ENCODE measurements at places on chromosomes 1 and 21.

DNA sequence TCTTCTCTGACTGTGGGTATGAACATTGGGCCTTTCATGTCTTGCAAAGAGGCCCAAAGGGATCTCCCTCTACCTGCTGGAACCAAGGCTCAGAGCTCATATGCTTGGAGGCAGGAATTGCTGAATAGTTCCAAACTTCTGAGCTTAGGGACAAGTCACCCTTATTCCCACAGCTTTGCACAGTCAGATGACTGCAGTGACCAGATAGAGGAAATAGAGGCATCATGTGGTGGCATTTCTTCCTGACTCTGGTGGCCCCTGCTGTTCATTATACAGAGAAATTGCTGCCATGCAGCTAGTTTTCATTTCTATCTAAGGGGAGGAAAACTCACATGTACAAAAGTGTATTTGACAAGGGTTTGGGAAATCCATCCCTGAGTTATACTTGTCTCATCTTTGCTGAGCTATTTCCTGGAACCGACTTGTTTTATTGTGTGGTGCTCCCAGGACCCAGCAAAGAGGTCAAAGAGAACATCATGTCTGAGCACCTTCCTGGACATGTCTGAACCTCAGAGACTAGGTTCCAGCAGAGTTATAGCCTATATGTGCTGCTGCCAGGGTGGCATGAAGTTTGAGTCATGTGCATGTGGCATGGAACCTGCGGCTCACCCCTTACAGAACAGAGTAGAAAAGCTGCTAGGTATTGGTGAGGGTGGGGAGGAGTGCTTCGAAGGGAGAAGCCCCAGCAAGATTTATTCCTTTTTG lies 131.2 kb downstream of the PIK3R3 start:
- DNase-seq: no peak

DNA sequence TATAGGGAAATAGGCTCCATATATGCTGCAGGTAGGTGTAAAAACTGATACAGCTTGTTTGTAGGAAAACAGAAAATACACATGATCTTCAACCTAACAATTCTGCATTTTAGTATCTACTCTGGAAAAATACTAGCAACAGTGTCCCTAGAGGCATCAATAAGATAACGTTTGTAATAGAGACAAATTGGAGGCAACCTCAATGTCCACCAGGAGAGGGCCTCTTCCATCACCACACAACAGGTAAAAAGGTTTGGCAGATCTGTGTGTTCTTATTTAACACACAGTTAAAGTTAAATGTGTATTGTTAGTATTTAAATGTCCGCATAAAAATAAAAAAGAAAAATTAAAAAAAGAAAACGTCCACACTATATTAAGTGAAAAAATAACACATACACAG lies 5.4 kb downstream of the EIF2D start:
- DNase-seq: peak; percentile 80

- DNase-seq: no peak
These were observed 530.9 kb downstream of the PTPRU start for GRCh38 chr1:29767088-29767685.

GRCh38 chr1:24237750-24238395 lies 50.8 kb upstream of the IFNLR1 start:
- DNase-seq: no peak

DNA sequence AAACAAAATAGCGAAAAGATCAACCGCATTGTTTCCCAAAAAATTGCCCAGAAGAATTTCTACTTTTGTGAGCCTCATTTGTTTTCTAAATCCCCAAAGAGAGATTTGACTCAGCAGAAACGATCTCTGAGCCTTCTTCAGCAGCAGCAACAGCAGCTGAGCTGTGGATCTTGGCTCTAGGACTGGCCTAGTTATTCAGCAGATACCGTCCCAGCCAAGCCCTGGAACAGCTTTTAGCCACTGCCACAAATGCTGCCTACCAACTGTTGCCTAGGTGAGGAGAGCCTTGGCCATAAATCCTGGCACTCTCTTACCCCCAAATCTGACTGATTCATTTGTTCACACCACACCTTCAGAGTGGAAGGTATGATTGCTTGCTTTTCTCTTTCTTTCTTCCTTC lies 320.1 kb downstream of the TGFB2 start:
- DNase-seq: peak; percentile 33

GRCh38 chr1:164559342-164560051 lies 513 bp downstream of the PBX1 start:
- peak; percentile 75 for DNase-seq

DNA sequence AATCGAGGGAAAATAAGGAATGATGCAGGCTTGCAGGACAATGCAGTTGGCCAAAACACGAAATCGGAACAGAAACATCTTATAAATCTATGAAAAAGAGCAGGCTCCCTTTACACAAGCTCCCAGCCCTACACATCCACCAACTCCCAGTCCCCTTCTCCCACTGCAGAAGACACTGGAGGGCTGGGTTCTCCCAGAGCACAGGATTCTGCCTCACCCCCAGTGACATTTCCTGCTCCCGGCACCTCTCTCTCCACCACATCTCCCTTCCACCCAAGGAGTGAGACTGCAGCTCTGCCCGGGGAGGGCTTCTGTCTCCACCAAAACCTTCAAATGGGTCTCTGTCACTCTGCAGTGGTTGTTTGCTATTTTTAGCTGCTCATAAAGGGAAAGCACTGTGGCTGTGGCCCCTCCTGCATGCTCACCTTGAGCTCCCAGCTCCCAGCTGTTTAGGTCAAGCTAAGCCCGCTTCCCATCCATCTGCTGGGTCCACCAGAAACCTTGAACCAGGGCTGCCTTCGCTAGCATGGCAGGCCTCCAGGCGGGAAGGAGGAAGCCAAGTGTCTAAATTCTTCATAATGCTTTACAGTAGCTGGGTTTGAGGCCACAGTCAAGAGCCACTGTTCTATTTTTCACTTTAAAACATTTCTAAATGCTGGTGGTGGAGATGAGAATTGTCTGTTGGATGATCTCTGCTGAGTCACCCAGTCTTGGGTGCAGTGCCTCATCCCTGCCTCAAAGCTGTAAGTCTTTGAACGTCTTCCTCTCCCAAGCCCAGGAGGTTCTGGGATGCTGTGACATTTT lies 3.3 kb upstream of the C2CD2 start:
- DNase-seq: peak; percentile 22

- no peak for DNase-seq
These were observed 17.6 kb upstream of the RWDD3 start for GRCh38 chr1:95216292-95216990.

All from DMS53 (cell line).